Right cardiac atrium (tissue), 5 donors: ENCODE measurements at places on chromosomes 5 and 9. TPM values are rescaled to one million over a fixed set of nuclear protein-coding genes. Genes with fewer than 3 reads are reported as not detected.

GRCh38 chr9:121636341-121636865 is 15.0 kb upstream of the DAB2IP start:
- peak; percentile 67 for DNase-seq

DNA sequence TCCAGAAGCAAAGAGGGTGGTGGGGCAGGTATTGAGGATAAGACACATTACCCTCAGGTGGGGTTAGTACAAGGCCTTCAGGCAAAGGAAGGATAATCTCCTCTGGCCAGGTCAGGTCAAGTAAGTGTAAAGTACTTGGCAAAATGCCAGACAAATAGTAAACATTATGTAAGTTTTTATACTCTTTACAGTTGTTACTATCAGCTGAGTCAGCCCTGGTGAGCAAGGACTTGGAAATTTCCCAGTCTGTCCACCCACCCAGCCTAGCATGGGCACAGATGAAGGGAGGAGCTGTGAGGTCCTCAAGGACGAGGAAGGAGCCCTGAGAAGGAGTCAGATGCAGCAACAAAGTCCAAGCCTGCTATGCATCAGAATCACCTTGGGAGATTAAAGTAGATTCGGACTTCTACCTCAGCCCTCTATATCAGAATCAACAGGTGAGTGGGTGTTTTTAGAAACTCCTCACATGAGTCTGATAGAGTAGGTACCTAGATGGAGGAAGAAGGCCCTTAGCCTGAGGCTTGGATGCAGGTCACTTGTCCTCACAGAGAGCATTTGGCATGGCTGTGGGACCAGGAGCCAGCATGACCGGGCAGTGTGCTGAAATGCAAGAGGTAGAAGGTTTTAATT is 50.2 kb upstream of the BARX1 start:
- no peak for DNase-seq

DNA sequence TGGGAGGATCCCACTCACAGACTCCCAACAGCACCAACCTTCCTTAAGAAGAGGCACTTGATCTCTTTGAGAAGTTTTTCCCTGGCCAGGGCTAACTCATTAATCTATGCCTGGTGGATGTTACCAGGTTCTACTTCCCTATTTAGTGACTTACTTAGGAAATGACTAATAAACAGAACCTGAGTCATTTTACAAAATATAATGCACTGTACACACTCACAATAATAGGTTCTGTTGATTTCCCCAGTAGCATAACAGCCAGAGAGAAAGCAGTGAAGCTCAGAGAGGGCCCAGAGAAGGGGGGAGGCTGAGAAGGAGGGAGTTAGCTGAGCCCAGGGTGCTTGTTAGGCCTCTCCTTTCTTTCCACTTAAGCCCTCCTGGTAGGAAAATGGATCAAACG is 27.1 kb downstream of the FRMD3 start:
- no peak for DNase-seq

DNA sequence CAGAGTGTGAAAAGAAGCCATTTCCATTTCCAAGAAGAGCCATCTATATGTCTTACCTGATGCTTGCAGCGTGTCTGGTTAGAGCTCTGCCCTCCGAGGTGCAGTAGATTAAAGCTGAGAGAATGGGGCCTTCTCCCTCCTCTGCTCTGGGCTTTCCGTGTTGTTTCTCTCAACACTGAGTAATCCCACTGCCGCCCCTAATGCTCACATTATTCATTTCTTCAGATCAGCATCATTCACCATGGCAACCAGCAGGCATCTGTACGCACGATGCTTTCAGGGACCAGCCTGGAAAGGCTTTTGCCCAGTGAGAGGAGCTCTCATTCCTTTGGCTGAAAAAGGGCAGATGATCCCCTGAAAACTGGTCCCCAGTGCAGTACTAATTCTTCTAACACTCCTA is 79.6 kb downstream of the CYFIP2 start:
- DNase-seq, result no peak

DNA sequence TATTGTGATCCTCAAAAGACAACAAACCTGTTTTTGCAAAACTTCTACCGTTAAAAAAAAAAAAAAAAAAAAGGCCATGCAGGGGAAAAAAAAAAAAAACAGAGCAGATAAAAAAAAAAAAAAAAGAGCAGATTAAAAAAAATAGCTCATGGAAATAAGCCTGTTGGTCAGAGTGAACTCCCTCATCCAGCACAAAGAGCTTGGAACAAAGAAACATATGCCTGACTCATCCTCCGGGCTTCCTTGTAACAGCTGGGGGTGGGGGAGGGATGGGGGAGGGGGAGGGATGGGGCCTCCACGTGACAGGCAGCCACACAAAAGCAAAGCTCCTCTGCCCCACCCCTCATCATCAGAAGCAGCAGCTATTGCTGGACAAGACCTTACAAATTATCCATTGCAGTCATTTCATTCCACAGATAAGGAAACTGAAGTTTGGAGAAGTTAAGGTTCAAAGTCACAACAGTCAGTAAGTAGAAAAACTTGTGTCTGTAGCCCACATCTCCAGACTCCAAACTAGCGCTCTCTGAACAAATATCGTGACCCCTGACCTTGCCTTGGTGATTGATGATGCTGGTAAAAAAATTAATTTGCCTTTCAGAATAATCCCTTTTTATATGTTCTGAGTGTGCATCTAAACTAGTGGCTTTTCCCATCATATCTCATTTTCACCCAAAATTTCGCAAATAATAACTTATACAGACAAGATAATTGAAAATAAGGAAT is 38.9 kb downstream of the SLC35D2 start:
- DNase-seq, result peak; percentile 68

GRCh38 chr5:1105350-1106265 is 6.3 kb downstream of the SLC12A7 start:
- DNase-seq, result no peak

DNA sequence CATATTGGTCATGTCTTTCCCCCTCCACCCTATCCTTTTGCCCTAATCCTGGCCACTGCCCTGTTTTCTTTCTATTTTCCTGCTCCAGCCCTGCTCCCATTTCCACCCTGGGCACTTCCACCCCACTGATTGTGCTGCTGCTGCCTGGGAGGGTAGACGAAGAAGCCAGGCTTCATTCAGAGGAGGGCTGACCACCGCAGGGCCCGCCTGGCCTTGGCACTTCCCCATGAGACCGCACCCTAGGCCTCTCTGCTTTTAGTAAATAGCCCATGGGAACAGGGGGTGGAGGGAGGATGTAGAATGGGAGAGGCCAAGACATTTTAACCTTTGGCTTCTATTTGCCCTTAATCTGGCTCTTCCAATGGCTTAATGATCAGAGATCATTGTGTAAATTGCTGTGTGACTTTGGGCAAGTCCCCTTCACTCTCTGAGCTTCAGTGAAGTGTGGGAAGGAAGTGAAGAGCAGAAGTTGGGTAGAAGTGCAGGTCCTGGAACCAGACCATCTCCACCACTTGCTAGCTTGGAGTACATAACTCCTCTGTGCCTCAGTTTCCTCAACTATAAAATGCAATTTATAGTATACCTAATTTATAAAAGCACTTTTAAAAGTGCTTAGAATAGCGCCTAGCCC is 13.6 kb upstream of the GPX3 start:
- peak; percentile 74 for DNase-seq

GRCh38 chr5:139636975-139637408 is 11.2 kb upstream of the CXXC5 start:
- no peak for DNase-seq

The NR5A1 gene
- not detected for polyA plus RNA-seq

- no peak for DNase-seq
These were observed 60.0 kb downstream of the MEGF9 start for GRCh38 chr9:120654272-120654671.

DNA sequence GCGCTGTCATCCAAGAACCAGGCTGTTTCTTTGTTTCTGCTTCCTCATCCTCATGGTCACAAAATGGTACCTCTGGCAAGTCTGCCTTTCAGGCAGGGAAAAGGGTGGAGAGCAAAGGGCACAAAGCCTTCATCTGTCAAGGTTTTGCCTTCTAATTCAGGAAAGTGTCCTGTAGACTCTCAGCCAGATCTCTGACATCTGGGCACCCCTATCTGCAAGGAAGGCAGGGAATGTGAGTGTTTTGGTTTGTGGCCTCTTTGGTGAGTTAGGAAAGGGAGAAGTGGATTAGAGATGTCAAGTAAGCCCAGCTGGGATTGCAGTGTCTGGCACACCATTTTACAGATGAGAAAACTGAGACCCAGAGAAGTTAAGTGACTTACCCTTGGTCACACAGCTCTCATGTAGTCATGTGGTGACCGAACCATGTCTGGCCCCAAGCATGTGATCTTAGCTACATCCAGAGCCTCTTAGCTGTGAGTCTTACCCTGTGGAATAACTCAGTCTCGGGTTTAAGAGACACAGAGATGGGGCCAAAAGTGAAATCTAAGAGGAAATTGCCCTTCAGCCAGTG is 115.6 kb upstream of the SAP30L start:
- DNase-seq, result no peak

The GCNT4 gene
- polyA plus RNA-seq, result 0.27 TPM

GRCh38 chr5:171543148-171543815 is 123.8 kb downstream of the FGF18 start:
- DNase-seq, result no peak

The RFESD gene
- polyA plus RNA-seq, result 3.2 TPM

GRCh38 chr9:89879276-89879675 is 274.5 kb downstream of the GADD45G start:
- DNase-seq, result no peak

DNA sequence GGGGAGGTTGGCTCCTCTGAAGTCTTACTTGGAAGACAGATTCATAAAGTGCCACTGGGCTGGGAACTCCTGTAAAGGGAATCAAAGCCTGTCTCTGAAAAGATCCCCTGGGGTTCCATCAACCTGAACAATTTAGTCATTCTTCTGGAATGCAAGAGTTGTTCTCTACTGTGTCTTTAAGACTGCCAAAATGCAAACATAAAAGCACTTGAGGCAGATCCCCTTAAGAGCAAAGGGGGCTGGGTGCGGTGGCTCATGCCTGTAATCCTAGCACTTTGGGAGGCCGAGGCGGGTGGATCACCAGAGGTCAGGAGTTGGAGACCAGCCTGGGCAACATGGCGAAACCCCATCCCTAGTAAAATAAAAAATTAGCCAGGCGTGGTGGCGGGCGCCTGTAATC is 16.7 kb downstream of the CDKN2AIPNL start:
- no peak for DNase-seq

DNA sequence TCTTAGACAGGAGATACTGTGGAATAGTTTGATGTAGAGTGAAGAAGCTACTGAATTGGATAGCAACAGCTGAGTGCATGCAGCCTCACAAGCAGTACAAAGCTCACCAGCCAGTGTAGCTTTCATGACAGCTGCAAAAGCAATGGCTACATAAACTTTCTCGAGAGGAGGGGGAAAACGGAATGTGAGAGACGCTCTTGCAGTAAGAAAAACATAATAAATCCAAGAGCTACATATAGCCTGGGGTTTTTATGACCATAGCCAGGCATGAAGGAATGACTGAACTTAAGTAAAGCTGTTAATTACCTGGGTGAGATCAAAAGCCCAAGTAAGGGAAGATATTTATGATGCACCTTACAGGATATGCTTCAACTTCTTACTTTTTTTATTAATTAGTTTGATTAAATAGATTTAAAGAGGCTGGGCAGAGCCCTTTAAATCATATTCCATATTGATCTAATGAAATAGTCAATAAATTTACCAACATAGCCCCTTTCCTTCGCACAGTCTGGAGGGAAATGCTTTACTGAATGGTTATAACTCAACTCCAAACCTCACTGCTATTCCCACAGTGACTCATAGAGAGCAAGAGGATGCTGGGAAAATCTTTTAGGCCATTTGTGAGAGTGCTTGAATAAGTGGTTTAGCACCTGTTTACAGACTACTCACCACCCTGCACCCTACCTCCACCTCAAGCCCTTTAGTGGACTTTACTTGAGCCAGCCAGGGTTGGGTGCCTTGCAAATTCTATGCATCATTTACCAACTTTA is 407.2 kb upstream of the CLINT1 start:
- DNase-seq, result no peak

GRCh38 chr9:122518841-122519240 is at the start of gene OR1J4:
Gene OR1J4, plus strand, starts transcription at chr9:122519141. Its CDS starts 0 bp downstream, at chr9:122519141.
- DNase-seq, result no peak

GRCh38 chr9:32622948-32623347 is 12.5 kb downstream of the TAF1L start:
- no peak for DNase-seq

The OR1Q1 gene
- polyA plus RNA-seq, result not detected

The CD72 gene
- 0.66 TPM for polyA plus RNA-seq
